ENCODE measurements at places on chromosomes 16 and 17. TPM values are rescaled to one million over a fixed set of nuclear protein-coding genes. Genes with fewer than 3 reads are reported as not detected.

Gene ZC3H7A
- 34.1 TPM for total RNA-seq

Gene SYNGR3
- total RNA-seq: 7.4 TPM

Gene XAF1
- 0.04 TPM for total RNA-seq

Gene ABAT
- total RNA-seq: 0.29 TPM

Gene CCDC92B
- 0.14 TPM for total RNA-seq

Gene DPEP3
- not detected for total RNA-seq

Gene SLC2A4
- 0.69 TPM for total RNA-seq

Gene MT1G
- not detected for total RNA-seq

Gene SLC6A2
- 0.07 TPM for total RNA-seq

Gene HYDIN
- total RNA-seq: 0.32 TPM
